ENCODE measurements at places on chromosomes 2 and 18.

GRCh38 chr2:160324917-160325316 lies 124.8 kb upstream of the ITGB6 start:
- no peak for DNase-seq

GRCh38 chr2:59804732-59805131 lies 748.7 kb downstream of the BCL11A start:
- DNase-seq = no peak

- no peak for DNase-seq
These were observed 41.1 kb downstream of the ARL6IP6 start for GRCh38 chr2:152759290-152760072.

DNA sequence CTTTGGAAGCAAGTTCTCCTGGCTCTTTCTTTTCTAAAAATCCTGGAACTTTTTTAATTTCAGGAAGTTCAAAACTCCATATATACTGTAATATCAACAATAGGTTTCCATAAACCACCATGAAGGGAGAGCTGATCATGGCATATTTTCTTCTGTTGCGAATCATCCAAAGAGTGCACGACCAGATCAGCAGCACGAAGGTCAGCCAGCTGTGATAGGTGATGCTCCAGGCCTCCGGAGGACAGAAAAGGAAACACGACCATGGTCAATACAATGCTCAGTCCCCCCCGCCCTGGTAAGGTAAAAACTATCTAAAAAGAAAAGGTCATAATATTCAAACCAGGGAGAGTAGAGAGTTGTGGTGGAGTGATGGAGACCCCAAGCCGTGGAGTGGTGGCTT lies 268.9 kb downstream of the NAPG start:
- no peak for DNase-seq

GRCh38 chr2:16537347-16537746 lies 128.3 kb downstream of the CYRIA start:
- DNase-seq = no peak

DNA sequence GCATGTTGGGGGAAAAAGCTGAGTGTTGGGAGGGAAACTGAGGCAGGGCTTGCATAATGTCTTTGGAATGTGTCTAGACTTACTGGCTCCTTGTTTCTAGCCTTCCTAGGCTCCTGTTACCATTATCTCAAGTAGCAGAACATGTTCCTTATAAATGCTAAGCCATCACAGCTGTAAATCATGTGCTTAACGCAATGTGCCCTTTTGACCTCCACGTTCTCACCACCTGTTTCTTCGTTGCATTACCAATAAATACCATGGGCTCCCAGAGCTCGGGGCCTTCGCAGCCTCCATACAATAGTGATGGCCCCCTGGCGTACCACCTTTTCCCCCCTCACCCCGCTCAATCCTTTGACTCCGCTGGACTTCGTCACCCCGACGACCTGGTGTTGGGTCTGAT lies 54.0 kb upstream of the CWC22 start:
- no peak for DNase-seq

- no peak for DNase-seq
These were observed 145.6 kb downstream of the FAM161A start for GRCh38 chr2:61707984-61708852.

Measured in hematopoietic multipotent progenitor cell treated with erythropoietin and hydrocortisone succinate and interleukin-3 and kit ligand, for 8 days (in vitro differentiated cells).